Stimulated activated CD4-positive, alpha-beta T cell treated with anti-CD3 and anti-CD28 coated beads, Interleukin-4, amount 100 ng/mL, for 1 hour (primary cell): ENCODE measurements at places on chromosomes 3 and 15.
A peak's percentile ranks its signal among the peaks of the same experiment; 100 is the strongest.

DNA sequence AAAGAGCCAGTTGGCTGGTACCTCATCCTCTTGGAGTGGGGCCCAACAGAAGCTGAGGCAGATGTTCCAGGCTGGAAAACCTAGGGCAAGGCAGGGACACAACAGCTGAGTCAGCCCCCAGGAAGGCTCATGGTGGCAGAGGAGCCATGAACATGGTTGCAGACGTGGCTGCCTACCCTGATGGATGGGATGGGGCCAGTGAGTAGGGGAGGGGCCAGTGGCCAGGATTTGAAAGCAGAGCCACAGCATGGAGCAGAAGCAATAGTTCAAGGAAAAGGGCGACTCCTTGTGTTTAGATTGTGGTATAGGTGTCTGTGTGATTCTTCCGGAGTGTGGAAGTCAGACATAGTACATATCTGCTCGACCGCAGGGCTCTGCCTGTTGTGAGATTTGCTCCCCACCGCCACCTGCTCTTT, 24.2 kb downstream of the PXYLP1 start:
- DNase-seq, result peak; percentile 21

DNA sequence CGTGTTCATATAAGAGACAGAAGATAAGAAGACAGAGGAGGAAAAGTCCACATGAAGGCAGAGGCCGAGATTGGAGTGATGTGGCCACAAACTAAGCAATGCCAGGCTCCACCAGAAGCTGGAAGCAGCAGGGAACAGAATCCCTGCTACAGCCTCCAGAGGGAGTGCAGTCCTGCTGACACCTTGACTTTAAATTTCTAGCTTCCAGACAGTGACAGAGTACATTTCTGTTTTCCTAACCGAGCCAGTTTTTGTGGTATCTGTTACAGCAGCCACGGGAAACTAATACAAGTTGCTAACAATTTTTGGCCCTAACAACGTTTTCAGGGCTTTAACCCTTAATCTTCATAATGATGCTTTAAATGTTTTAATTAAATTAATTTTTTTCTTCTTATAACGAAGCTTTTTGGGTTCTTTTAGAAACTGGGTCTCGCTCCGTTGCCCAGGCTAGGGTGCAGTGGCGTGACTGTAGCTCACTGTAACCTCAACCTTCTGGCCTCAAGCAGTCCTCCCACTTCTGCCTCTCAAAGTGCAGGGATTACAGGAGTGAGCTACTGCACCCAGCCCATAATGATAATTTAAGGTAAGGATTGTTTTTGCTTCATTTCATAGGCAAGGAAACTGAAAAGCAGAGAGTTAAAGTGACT, 202.3 kb upstream of the PROK2 start:
- no peak for DNase-seq

DNA sequence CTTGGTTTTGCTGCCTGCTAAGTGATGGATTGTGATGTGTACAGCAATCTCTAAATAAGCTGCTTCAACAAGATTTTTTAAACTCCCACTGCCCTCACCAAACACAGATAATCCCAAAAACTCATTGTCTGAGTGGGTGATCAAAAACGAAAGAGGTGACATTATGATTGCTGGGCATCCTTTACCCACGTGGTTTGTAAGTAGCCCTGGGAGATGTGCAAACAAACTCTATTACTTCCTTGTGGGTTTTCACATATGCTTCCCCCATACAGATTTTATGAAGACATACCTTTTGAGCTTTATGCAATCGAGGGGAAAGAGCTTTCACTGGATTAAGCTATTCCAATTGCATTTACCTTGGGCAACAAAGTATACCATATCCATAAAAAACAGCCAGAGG, 1000.4 kb downstream of the FHIT start:
- DNase-seq, result no peak

DNA sequence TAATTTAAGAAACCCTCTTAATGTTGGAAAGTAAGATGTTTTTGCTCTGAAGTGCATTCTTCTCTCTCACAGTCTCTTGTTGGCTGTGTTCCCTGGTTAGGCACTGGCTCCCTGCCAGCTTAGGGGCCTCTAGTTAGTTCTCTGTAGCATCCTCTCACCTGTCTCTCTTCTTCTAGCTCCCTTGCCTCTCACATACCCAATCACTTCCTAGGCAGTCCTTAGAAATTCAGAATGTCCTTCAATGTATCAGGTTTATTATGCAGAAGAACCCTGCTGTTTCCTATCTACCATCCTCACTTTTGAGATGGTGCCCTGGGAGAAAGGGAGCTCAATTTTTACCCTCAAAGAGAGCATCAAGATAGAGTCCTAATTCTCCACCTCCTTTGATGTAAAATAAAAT, 36.2 kb upstream of the CPNE4 start:
- DNase-seq, result no peak

DNA sequence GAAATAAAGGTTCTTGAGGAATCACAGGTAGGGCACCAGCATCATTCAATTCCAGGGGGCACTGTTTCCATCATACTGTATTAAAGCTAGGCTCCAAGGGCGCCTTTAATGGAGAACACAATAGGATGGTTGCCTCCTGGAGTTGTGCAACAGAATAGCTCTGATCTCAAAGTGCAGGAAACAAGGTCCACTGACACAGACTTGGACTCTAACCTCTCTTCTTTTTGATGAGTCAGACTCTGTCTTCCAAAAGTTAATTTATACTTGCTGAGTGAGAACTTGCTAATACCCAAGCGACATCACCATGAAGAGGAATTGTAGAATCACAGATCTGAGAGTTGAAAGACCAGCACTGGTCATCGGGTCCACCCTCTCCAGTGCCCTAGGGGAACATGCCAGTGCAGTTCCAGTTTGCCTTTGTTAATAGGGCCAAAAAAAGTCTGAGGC, 94.4 kb upstream of the PHLDB2 start:
- DNase-seq, result no peak

DNA sequence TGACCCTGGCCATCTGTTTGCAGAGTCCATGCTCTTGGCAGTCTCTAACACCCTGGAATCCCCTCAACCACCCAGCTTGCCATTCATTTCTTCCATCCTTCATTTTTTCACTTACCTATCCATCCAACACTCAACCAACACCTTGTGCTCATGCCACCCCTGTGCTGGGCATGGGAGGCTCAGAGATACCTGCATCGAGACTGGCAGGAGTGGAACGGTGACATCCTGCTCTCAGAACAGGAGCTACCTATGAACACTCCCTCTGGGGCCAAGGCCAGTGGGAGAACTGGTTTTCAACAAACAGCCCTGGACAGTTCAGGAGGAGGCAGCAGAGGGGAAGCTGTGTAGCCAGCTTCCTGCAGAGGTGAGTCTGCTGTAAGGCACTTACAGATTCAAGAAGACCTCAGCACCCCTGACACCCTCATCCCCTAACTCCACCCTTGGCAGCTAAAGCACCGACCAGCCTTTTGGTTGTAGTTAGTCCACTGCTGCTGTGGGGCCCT, 19.5 kb upstream of the ATP2B2 start:
- no peak for DNase-seq

DNA sequence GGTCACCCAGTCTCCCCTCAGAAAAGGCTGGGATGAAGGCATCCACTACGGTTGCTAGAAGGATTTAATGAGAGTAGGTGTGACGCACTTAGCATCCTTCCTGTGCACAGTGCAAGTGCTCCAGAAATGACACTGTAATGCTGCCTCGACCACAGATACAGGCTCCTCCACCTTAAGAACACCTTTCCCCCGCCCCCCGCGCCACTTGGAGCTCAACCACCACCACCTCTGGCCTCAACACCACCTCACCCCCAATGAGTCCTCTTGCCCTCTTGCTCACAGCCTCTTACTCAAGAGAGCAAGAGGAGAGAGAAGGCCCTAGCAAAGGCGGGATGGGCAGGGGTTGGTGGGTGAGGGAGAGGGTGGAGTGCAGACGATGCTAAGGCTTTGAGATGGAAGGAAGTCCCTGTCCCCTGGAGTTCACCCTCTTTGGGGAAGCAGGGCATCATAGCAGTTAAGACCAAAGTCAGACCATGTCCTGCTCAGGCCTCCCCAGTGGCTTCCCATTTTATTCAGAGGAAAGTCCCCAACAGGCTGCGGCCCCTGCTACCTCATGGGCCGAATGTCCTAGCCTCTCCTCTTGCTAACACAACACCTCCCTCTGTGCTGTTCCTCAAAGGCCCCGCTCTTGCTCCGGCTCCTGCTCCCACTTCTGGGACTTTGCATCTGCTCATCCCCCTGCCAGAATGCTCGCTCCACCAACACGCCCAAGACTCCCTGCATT, 8.3 kb downstream of the STARD5 start:
- DNase-seq, result no peak

- DNase-seq, result no peak
Observed at GRCh38 chr3:12465836-12466225, 18.4 kb upstream of the TSEN2 start.

GRCh38 chr3:170418422-170419398, at the start of gene CLDN11:
CLDN11 (plus strand) TSS chr3:170418868; CDS start chr3:170419067, 199 bp downstream.
- no peak for DNase-seq

DNA sequence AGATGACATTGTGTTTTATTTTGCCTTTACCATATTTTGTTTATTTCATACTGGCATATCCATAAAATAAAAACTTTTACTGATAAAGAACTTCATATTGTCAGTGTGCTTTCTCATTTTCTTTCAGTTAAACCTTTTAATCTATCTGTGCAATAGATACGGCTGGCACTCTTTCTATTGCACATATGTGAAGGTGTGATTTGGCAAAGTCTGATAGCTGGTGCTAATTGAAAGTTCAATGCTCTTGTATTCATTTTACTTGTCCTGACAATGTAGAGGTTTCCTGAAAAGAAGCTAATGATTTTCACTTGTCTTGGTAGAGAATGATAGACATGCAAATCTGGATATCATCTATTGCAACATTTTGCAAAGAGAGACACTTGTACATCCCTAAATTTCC, 467.0 kb downstream of the NSUN3 start:
- no peak for DNase-seq

- DNase-seq, result no peak
Observed at GRCh38 chr15:97470417-97470816, 490.1 kb upstream of the ARRDC4 start.

DNA sequence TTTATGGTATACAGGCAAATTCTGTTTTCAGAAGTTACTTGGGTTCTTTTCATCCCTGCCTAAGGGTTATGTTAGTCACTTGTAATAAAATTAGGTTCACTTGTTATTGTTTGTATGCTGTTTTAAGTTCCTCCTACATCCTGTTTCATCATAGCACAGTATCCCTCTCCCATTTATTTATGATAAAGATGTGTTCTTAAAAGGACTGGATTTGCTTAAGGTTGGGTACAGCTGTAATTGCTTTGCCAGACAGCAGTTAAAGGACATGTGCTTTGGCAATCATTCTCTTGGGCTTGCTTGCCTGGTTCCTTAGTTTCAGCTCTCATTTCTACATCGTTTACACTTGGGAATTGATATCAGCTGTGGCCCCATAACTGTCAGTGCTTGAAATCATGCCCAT, 11.7 kb downstream of the ATP2C1 start:
- DNase-seq, result no peak

DNA sequence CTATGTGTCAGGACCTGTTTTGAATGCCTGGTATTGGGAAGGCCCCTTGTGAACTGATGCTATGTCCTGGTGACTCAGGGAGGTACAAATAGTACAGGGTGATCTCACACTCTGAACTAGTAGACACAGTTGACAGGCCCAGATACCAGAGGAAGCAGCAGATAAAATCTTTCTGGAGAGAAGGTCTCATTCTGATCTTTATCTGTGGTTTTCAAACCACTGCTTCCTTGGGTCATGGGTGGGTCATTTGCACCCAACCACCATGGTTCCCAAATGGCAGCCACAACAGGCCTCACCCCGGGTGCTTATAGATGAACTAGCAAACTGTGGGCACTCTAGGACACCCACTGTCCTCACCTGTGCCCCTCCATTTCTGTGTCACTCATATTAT, 43.4 kb downstream of the PXYLP1 start:
- no peak for DNase-seq

GRCh38 chr15:46556559-46557379, 921.9 kb downstream of the SQOR start:
- DNase-seq, result no peak

- no peak for DNase-seq
Observed at GRCh38 chr15:100790786-100791265, 88.8 kb upstream of the ALDH1A3 start.

GRCh38 chr15:33132722-33133345, 61.7 kb downstream of the FMN1 start:
- DNase-seq, result no peak

DNA sequence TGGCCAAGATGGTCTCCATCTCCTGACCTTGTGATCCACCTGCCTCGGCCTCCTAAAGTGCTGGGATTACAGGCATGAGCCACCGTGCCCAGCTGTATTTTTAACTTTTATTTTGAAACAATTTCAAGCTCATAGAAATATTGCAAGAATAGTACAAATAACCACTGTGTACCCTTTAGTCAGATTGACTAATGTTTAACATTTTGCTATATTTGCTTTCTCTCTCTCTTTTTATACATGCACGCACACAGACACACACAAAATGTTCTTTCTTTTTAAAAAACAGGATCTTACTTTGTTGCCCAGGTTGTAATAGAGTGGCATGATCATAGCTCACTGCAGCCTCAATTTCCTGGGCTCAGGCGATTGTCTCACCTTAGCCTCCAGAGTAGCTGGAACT, 25.5 kb upstream of the DPPA4 start:
- DNase-seq, result no peak

DNA sequence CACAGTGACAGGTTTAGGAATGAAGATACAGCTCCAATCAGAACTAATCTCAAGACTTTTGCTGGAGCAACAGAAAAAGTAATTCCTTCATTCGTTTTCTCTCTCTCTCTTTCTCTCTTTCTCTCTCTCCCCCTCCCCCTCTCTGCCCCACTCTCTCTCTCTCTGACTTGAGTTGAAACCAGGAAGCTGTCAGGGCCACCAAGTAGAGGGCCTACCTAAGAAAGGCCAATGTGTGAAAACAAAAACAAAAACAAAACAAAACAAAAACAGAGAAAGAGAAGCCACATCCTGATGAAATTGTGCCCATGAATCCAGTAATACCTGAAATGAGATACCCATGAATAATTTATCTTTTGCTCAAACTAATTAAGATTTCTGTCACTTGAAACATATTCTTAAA, 72.9 kb downstream of the ATP8B4 start:
- no peak for DNase-seq

- DNase-seq, result no peak
Observed at GRCh38 chr15:85137489-85138168, 156.0 kb downstream of the PDE8A start.

- no peak for DNase-seq
Observed at GRCh38 chr3:49079270-49079669, 14.6 kb downstream of the QRICH1 start.
